Fibroblast of skin of right biceps (primary cell): ENCODE measurements at places on chromosomes 3 and 15.

GRCh38 chr3:152497457-152497856, 228.7 kb downstream of the MBNL1 start:
- DNase-seq: no peak

GRCh38 chr3:157918402-157918801, 187.8 kb downstream of the SHOX2 start:
- DNase-seq: no peak

DNA sequence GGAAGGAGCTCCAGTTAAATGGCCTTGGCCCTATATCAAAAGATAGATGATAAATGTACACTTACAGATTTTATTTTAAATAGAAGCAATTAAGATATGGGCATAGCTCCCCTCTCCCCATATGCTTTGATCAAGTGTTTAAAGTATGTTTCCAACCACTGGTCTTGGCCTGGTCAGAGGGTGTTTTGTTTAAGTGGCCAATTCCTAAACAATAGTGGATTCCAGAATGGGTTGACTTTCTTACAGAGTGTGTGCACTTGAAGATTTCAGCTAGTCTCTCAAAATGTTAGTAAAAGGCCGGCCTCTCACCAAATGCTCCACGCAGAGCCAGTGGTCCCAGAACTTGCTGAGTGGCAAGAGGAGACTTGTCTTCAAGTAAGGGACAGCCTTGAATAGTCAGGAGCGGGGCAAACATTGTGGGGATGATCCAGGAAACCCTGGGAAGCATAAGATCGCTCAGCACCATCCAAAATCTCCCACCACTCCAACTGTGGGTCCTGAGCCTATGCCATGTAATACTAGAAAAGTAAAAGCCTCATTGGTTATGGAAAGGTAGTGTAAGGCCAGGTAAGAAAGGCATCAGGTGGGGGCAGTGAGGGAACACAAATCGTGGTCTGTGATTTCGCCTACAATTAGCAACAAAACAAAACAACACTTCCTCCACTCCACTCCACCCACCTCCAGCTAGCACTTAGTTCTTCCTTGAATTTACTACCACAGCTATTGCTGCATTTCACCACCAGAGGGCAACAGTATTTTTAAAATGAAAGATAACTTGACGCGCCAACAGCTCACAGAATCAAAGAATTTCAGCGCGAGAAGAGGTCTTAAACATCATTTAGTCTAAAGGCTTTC, 4.8 kb downstream of the RARRES1 start:
- DNase-seq: peak; percentile 76

GRCh38 chr15:75347222-75348033, 589 bp downstream of the NEIL1 start:
- no peak for DNase-seq

DNA sequence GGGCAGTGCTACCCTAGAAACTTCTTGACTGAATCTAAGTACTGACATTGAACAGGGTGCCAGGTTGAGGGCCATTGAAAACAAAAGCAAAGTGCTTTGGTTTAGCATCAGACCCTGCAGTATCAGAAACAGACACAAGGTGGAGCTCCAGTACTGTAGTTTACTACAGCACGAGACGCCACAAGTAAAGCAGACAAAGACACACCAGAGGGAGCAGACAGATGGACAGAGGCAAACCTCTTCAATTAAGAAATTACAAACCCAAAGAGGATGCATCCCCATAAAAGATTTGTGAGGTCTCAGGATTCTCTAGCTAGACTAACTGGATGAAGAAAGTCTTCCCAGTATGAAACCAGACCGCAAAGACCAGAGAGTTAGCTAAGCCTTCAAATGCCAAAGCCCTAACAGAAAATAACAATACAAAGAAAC, 16.6 kb downstream of the TOP2B start:
- DNase-seq: peak; percentile 72

- no peak for DNase-seq
Measured at GRCh38 chr3:43177085-43177484, 71.2 kb upstream of the POMGNT2 start.

DNA sequence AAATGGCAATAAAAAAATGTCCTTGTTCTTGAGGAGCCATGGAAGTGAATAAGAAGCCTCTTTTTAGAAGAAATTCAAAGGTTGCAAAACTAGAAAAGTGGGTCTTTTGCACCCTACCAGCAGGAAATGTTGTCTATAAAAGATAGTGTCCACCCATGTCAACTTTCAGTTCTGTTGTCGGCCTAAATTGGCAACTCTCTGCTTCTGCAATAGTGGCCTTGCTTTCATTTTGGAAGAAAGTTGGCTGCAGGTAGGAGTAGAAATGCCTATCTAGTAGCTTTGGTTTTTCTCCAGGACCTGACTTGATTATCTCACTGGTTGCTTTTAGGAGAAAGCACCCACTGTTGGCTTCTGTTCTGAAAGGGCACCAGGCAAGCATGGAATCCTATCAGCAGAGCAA, 85.4 kb downstream of the TMEM108 start:
- DNase-seq: no peak

DNA sequence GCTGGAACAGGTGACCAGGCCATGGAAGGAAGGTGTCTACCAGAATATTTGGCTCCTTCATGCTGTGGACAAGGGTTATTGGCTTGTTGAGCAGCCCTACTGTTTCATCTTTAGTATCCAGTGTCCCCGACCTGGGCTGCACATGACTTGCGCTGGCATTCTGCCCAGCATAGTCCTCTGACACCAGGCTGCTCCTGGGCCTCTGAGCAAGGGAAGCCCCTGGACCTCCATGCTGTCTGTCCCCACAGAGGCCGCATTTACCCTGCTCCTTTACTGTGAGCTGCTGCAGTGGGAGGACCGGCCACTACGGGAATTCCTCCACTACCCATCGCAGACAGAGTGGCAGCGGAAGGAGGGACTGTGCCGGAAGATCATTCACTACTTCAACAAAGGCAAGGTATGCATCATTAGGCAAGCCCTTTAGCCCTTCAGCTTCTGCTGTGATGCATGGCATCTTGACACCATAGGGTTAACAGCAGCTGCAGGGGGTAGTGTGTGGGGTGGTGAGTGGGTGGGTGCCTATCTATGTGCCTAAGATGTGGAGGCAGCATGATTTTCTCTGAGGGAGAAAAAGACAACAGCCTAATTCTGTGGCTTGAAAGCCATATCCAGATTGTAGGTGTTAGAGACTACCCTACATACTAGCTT, 44.0 kb upstream of the MANF start:
- DNase-seq: peak; percentile 36

DNA sequence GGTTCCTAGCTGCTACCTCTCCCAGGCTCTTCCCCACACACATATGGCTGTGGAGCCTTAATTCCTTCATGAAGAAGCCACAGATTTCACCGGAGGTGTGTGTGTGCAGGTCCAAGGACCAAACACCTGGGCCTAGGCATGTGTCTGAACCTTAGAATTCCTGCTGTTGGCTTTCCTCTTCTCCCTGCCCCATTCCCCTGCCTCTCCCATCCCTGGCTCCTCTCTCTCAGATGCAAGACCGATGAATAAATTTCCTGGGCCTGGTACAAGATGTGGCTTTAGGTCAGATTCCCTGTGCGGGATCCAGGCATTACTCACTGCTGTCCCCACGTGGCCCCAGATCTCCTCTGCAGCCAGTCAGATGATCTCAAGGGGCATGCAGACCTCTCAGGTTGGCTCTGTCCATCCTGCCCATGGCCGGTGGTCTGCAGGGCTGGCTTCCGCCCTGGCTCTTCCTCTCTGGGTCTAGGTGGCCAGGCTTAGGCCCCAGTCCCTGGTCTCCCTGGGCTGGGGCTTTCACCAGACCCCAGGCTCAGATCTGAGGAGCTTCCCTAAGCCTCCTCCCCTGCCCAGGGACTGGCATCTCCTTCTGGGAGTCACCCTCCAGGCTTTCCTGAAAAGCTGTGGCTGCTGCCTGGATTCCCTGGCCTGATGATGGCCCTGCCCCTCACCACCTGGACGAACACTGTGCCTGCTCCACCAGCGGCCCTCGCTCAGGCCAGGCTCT, 20.5 kb downstream of the CCR9 start:
- peak; percentile 34 for DNase-seq

- no peak for DNase-seq
Measured at GRCh38 chr3:102483556-102483955, 48.7 kb downstream of the ZPLD1 start.

DNA sequence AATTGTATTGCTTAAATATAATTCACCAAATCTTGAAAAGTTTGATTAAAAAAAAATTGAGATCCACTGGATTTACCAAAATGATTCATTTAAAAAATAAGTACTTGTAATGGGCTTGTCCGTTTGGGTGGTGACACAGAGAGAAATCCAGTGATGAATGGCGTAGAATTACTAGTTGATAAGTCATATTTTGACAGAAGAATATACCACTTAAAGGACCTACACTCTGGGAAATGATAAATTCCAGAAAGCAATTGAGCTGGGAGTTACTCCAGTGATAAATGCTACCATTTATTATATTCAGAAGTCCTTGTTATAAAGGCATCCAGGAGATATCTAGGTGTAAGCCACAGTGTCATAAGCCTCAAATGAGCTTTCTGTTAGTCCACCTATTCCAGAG, 141.8 kb upstream of the CFAP20DC start:
- peak; percentile 46 for DNase-seq

- no peak for DNase-seq
Measured at GRCh38 chr15:22891426-22892210, 53.2 kb downstream of the NIPA2 start.

- no peak for DNase-seq
Measured at GRCh38 chr3:156727519-156728205, 53.3 kb downstream of the TIPARP start.

GRCh38 chr3:30259730-30260129, 346.7 kb upstream of the TGFBR2 start:
- no peak for DNase-seq

- no peak for DNase-seq
Measured at GRCh38 chr3:76724075-76724474, 315.8 kb upstream of the ROBO2 start.

- DNase-seq: peak; percentile 27
Measured at GRCh38 chr3:33218446-33219174, at the start of gene SUSD5. TSS of gene SUSD5 (minus strand) at chr3:33218810. CDS start at chr3:33218797, 13 bp downstream.

GRCh38 chr15:72205273-72205672, 7.7 kb upstream of the GRAMD2A start:
- no peak for DNase-seq

- no peak for DNase-seq
Measured at GRCh38 chr3:13462125-13462629, 17.9 kb upstream of the HDAC11 start.

GRCh38 chr3:60919296-60919695, 332.0 kb downstream of the FHIT start:
- DNase-seq: no peak

DNA sequence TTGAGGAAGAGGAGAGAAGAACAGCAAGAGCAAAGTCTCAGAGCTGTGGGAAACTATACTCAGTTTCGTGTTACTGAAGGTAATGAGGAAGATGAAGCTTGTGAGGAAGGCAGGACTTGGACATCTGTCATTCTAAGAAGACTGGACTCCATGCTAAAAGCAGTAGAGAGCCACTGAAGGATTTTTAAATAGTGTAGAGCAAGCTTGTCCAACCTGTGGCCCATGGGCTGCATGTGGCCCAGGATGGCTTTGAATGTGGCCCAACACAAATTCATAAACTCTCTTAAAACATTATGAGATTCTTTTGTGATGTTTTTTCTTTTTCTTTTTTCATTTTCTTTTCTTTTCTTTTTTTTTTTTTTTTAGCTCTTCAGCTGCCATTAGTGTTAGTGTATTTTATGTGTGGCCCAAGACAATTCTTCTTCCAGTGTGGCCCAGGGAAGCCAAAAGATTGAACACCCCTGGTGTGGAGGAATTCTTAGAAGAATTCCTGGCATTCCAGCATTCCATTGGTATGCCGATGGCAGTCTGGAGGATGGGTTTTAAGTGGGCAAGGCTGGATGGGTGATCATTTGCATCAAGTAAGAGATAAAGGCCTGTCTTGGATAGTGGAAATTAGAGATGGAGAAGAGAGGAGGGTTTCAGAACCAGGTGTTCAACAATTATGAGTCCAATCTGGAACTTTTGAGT, 6.9 kb upstream of the NFKBIZ start:
- peak; percentile 77 for DNase-seq

- no peak for DNase-seq
Measured at GRCh38 chr3:2623436-2623835, 486.7 kb downstream of the IL5RA start.

DNA sequence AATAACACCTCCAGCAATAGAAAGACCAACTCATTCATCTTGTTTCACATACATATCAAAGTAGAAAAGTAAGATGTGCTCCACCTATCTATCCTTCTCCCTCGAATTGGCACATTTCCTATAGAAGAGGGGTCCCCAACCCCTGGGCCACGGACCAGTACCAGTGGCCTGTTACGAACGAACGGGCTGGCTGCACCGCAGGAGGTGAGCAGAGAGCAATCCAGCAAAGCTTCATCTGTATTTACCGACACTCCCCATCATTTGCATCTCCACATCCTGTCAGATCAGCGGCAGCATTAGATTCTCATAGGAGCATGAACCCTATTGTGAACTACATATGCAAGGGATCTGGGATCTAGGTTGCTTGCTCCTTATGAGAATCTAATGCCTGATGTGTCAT, 95.0 kb upstream of the CGNL1 start:
- DNase-seq: no peak

- DNase-seq: no peak
Measured at GRCh38 chr3:188855675-188856074, 316.1 kb upstream of the TPRG1 start.
